Stimulated activated CD8-positive, alpha-beta memory T cell treated with anti-CD3 and anti-CD28 coated beads, Interleukin-4, amount 100 ng/mL, for 4 hours (primary cell): ENCODE measurements at places on chromosomes 5 and 9.

- DNase-seq, result no peak
Observed at GRCh38 chr5:148499452-148499851, 115.7 kb downstream of the FBXO38 start.

GRCh38 chr9:4293293-4293941 is 6.5 kb downstream of the GLIS3 start:
- DNase-seq, result no peak

- DNase-seq, result no peak
Observed at GRCh38 chr5:45779874-45780671, 83.9 kb upstream of the HCN1 start.

- no peak for DNase-seq
Observed at GRCh38 chr9:127733614-127734013, 1.5 kb downstream of the TOR2A start.

GRCh38 chr5:29963956-29964355 is 1229.5 kb upstream of the CDH6 start:
- DNase-seq, result no peak

DNA sequence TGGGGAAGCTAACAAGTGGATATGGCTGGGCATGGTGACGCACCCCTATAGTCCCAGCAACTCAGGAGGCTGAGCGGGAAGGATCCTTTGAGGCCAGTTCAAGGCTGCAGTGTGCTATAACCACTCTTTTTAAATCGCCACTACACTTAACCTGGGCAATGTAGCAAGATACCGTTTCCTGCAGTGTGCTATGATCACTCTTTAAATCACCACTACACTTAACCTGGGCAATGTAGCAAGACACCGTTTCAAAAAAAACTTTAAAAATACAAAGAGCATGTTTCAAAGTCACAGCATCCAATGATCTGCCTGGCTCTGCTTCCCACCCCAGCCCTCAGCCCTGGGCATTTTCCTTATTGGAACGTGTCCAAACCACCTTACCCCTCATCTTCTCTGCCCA is 14.5 kb downstream of the GRHPR start:
- no peak for DNase-seq

DNA sequence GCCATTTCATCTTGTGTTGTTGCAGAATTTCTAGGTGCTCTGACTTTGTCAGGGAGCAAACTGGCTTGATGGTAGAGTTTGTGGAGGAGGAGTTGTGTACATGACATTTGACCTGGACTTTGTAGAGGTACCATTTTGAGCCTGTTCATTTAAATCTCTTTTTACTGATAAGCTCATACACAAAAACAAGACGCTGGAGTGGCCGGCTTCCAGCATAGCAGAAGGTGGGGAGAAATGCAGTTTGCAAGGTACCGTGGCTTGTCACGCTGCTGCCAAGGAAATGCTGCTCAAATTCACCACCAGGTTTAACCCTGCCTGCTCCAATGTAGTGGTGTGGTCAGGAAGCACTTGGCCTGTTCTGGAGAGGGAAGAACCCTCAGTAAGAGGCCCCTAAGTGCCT is 18.9 kb upstream of the IQGAP2 start:
- DNase-seq, result no peak

- no peak for DNase-seq
Observed at GRCh38 chr9:128920381-128921058, at the start of gene PHYHD1. PHYHD1 (plus strand) TSS chr9:128920982; CDS start chr9:128922324, 1,342 bp downstream.

DNA sequence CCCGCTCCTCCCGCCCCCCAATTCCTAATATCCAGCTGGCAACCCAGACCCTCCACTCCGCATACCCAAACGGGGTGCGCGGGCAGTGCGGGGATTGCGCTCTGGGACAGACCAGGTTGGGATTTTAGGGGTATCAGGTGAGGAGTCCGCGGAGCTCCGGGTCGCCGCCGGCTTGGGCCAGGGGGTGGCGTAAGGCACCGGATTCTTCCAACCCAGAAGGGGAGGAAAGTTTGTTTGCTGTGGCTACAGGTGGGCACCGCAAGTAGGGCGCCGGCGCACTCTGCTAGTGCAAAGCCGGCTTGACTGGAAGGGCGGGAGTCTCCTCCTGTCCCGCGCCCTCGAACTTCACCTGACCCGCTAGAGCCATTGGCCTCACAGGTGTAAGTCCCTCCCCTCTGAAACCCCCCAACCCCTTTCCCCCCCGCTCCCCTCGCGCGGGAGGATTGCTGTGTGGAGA is 709 bp downstream of the IQGAP2 start:
- DNase-seq, result peak; percentile 21
